ENCODE measurements at places on chromosomes 1 and 21.

DNA sequence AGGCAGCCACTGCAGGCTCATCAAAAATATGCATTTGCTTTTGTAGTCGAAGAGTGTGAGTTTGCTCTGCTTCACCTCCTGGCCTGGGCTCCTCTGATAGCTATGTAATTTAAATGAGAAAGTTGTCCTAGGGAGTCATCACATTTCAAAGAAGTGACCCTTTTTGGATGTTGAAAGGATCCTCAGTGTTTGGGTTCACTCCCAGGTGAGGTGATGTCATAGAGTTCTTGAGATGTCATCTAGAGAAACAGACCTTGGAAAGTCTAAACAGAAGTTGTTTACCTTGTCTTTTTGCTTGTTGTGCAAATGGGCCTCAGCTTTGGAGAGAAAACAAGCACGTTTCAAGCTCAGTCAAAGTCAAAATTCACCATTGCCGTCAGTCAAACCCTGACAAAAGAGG, 92.0 kb upstream of the BARHL2 start:
- no peak for ATAC-seq

DNA sequence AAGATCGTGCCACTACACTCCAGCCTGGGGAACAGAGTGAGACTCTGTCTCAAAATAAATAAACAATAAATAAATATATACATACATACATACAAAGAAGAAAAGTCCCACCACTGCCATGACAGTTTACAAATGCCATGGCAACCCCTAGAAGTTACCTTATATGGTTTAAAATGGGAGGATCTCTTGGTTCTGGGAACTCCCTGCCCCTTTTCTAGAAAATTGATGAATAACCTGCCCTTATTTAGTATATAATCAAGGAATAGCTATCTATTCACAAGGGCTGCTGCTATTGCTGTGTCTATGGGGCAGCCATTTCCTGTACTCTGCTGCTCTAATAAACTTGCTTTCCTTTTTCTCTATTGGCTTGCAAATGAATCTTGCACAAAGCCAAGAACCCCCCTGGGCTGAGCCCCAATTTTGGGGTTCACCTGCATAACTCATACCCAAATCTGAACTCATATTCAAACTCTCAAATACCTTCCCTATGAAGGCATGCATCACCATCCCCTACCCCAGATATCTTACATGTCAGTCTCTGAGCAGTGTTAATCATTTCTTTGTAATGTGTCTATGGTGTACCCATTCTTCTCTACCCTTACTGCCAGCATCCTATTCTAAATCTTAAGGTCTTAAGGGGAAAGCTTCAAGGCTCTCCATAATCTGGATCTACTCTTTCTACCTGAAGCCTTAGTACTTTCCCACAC, 9.0 kb downstream of the GON4L start:
- ATAC-seq: peak; percentile 94

DNA sequence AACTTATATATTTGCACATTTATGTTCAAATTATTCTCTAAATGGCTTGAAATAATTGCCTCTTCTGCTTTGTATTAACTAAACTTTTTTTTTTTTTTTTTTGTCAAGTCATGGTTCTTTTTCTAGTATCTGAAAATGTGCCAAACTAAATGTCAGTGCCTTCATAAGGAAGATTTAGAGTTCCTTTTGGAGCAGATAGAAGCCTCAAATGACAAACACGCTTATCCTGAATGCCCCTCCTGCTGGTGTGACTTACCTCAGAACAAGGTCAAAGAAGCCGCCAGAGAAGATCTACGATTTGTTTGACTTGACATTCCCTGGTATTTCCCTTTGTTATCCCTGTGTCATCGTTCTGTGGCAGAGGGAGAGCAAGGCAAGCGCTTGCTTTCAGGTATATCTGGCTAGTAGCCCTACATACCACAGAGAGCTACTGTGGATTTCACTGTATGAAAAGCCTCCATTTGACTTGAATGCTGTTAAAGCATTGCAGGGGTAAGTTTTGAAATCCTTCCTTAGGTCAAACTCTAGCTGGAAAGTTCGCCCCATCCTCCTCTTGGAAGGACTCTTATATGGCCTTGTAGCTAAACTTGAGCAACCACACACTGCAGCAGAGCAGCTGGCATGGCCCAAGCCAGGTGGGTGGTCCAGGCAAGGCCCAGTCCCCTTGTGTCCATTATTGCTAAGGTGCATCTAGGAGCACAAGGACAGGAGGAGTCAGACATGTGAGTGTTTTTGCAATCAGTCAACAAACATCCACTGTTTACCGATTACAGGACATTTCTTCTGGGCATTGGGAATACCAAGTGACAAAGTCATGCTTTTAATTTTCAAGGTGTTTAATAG, 285.4 kb upstream of the USP25 start:
- ATAC-seq: no peak

- peak; percentile 88 for ATAC-seq
Measured at GRCh38 chr1:25030674-25031589, 100.9 kb upstream of the RUNX3 start.

DNA sequence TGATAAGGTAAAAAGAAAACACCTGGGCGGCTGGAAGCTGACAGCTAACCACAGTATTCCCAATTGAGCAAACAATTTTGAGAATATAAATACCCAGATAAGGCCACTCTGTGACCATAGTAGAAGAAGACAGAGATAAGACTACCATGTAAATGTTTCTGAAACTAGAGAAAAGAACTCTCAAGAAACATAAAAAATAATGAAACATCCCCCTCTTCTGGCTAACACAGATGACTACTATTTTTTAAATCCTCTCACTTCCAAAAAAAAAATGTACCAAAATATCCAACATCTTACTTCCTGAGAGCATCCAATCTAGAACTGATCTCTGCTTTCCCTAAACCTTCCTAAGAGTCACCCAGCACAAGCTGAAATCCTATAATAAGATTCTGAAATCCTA, 125.9 kb downstream of the HFM1 start:
- no peak for ATAC-seq

DNA sequence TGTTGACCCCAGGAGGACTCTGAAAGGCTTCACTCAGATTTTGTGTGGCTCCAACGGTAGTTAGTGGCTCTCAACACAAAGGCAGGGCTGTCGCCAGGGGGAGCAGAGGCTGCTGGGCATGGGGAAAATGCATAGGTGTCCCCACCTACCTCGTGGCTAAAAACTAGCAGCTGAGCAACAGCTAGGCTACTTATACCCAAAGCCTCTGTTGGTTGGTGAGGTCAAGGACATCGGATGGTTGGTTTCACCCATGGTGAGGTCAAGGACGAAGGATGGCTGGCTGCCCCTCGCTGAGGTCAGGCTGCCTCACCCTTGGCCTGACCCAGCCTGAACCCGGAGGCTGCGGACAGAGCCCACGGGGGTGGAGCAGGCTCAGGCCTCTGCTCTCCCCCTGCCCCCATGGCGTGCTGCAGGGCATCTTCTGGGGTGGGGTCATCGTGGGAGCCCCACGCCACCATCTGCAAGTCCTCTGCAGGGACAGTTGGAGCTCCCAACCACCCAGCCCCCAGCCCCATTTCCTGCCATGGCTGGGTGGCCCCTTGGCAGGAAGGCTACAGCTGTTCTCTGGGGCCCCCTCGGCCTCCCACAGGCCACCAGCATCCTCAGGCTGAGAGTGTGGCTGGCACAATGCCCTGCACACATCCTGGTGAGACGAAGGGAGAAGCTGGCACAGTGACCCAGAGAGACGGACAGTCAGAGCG, 8.5 kb upstream of the GNB1 start:
- ATAC-seq: no peak

GRCh38 chr1:154856049-154856448, 14.0 kb downstream of the KCNN3 start:
- no peak for ATAC-seq

GRCh38 chr1:203625628-203626019, 1.0 kb upstream of the ATP2B4 start:
- peak; percentile 35 for ATAC-seq

DNA sequence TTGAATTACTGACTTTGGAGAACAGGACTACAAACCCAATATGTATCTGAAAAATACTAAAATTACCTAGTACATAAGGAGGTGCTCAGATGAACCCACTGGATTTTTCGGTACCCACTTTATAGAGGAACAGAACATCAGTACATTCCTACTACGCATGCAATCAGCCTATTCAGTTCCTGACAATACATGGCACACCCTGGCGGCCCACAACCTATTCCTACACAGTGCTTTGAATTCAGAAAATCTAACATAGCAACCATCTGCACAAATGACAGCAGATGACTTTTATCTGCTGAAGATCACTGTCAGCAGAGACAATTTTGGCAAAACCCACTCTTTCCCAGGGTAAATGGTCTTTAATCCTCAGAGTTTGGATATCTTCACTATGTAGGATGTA, 257.1 kb upstream of the GREM2 start:
- no peak for ATAC-seq

GRCh38 chr1:163866564-163866963, 544.8 kb downstream of the NUF2 start:
- no peak for ATAC-seq

- ATAC-seq: no peak
Measured at GRCh38 chr1:153770797-153771196, 4.4 kb upstream of the SLC27A3 start.

- ATAC-seq: no peak
Measured at GRCh38 chr1:59354709-59355337, 57.9 kb downstream of the FGGY start.

- ATAC-seq: no peak
Measured at GRCh38 chr1:201461645-201462441, 7.1 kb downstream of the PHLDA3 start.

DNA sequence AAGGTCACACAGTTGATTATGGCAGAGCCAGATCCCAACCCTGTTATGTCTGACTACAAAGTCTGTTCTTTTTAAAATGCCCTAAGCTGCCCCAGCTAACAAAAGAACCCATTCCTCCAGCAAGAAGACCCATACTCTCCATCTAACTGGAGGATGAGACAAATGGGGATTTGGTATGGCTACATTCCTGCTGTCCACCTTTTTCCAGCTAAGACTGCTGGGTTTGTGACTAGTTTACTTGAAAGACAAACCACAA, 112.8 kb downstream of the KIAA0319L start:
- no peak for ATAC-seq

DNA sequence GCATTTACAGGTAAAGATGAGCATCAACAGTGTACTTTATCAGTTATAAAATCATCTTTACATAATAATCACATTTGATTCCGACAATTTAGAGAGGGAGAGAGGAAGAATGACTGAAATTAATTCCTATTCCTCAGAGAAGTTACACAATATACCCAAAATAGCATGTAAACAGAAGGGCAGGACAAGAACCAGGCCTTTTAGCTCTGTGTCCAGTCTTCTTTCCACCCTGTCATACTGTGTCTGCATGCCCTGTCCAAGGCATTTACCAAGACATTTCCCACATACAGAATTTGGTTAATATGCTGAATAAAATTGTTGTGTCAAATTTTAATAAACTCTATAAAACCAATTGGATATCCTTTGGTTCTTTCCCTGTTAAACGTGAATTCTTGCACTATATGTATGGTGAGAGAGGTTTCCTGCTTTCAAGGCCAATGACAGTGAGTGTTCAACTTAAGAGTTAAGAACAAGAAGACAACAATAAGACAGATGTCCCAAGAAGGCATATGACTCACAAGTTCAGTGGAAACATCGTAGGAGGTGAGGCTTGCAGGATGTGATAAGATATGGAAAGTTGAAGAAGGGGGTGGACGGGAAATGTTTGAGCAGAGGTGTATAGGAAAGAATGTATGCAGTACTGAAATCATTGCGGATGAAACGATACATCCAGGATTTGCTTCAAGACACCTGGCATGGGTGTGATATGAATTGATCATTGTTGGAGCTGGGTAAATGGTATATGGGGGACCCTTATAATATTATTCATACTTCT, 20.8 kb downstream of the LRRC8B start:
- peak; percentile 76 for ATAC-seq

GRCh38 chr1:184437291-184437690, 50.5 kb downstream of the C1orf21 start:
- no peak for ATAC-seq

GRCh38 chr1:29708381-29708780, 472.1 kb downstream of the PTPRU start:
- no peak for ATAC-seq

GRCh38 chr1:25743164-25744139, 56.5 kb upstream of the SELENON start:
- ATAC-seq: no peak

GRCh38 chr1:185315445-185316071, 1.5 kb downstream of the IVNS1ABP start:
- ATAC-seq: no peak

DNA sequence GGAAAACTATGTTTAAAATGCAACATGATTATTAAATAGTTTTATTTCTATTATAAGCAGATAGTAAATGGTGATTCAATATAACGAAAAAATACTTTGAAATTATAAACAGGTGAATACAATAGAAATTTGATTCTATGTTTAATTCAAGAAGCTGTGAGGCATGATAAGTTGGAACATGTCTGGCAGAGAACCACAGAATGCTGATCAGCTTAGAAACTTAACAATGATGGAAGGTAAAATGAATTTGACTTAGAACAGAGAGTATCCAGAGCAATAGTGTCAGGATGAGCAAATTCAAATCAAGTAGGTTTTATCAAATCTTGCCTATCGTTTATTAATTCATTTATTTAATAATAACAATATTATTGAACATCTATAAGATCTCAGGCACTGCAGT, 83.4 kb upstream of the ADGRL4 start:
- ATAC-seq: no peak

GRCh38 chr1:222928212-222928611, 113.4 kb downstream of the DISP1 start:
- no peak for ATAC-seq

DNA sequence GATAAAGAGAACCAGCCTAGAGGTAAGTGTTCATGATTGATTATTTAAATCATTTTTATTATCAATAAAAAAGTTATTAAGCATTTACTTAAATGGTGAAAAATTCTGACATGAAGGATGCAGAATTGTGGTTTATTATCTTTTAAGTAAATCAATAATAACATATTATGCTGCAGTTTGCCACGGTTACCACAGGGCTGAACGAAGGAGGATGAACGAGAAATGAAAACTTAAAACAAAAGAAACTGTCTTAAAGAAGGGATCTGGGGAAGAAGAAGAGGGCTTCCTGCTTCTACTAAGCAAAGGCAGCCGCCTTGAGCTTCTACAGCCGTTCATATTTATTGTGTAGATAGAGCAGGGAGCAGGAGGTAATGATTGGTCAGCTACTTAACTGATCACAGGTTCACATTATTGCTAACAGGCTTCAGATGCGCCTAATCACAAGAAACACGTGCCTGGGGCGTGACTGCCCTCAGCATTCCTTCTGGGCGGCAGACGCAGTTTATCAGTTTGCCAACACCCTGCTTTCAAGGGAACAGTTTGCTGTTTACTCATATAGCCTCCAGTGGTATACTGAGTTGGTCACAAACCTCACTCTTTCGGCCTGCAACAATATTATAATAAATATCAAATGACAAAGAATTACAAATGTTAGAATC, 5.8 kb upstream of the FNBP1L start:
- no peak for ATAC-seq

GRCh38 chr1:54851936-54852524, 35.0 kb downstream of the DHCR24 start:
- ATAC-seq: no peak

GRCh38 chr21:32611471-32611997, 643 bp downstream of the CFAP298 start:
- no peak for ATAC-seq

GRCh38 chr1:83619170-83619896, 379.6 kb downstream of the TTLL7 start:
- no peak for ATAC-seq
